Stimulated activated CD8-positive, alpha-beta memory T cell treated with anti-CD3 and anti-CD28 coated beads, Interleukin-15, amount 100 ng/mL, for 4 hours (primary cell): ENCODE measurements at places on chromosomes 4 and X.

DNA sequence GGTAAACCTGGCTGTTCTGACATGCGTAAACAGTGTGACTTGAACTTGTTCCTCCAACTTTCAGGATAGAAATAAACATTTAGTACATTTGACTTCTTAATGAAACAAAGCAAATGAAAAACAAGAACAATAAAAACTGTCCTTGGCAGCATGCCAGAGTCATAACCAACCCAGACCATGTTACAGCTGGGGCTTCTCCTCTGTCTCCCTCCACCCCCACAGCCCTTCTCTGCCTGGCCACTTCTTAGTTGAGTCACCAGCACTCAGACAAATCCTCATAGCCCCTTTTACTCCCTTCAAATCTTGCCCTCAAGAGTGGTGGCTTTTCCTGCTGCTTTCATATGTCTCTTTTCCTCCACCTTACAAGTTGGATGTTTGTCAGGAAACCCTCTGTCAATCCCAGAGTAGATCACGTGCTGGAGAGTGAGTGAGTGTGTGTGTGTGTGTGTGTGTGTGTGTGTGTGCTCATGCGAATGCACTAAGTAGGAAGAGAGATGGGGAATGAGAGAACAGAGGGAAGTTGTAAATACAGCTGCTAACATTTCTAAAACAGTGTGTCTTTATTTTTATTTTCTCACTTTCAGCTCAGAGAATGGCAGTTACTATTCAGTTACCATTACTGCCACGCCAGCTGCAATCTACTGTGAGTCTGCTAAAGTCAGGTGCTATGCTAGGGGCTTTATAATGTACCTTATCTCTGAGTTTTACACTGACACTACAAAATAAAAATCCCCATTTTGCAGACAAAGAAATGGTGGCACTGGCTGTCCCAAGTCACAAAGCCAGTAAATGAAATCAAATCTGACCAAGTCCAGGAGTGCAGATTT, 15.0 kb downstream of the SCARB2 start:
- no peak for DNase-seq

- DNase-seq, result no peak
Measured at GRCh38 chrX:100895365-100896075, 21.4 kb upstream of the NOX1 start.

DNA sequence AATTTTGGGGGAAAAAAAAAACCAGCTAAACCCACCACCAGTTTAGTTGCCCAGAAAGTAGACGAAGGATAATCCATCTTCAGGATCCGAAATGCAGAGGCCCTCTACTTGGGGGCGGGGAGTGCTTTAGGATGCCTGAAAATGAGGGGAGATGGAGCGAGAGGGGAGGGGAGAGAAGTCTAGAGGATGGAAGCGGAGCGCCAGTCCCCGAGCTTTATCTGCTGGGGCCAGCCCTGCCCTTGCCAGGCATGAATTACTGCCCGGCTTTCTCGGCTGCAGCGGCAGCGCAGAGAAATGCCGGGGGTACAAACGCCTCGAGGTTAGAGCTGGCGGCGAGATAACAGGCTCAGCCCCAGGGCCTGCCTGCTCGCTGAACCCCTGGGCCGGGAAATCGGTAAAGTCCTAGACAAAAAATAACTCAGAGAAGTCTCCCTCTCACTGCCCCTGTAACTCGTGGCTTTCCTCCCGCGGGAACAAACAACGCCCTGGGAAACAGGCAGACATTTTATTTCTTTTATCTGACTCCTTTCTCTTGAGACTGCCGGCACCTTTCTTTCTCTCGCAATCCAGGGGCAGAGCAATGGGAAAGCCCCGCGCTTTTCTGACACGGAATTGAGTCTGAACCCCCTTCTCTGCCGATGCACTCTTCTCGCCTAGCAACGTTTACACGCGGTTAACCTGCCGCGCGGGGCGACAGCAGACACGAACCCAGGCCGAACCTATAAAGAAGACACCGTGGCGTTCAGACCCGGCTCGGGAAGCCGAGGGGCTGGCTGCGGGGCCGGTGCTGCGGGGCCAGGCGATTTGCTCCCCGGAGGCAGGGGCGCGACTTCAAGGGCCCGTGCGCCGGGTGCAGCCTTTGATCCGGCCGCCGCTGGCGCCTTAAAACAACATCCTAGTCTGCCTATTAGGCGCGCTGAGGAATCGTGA, 3.1 kb upstream of the MSX1 start:
- DNase-seq, result no peak

GRCh38 chr4:105624530-105624929, 72.1 kb downstream of the ARHGEF38 start:
- DNase-seq, result no peak

GRCh38 chrX:108091878-108092291, 307 bp downstream of the ATG4A start:
- peak; percentile 4 for DNase-seq

- DNase-seq, result peak; percentile 1
Measured at GRCh38 chrX:41922431-41923151, 763 bp downstream of the CASK start.

DNA sequence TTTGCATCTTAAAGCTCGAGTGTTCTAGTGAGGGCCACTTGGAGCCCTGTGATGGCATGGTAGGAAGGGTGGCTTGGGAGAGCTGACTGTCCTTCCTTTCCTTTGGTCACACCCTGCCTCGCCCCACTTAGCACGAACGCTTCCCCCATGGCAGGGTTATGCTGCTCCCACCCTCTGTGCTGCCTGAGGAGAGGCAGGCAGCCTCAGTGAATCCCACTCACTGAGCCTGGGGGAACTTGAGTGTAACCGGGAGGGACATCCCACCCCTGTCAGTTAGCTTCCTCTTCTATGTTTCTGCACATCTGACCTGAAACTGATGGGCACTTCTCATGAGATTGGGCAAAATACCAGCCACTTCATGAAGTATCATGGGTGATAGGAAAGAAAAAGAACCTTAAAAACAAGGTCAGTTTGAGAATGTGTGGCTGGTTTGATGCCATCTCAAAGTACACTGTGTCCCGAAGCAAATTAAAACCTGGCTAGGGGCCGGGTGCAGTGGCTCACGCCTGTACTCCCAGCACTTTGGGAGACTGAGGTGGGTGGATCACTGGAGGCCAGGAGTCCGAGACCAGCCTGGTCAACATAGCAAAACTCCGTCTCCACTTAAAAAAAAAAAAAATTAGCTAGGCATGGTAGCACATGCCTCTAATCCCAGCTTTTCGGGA, 10.1 kb downstream of the TKTL1 start:
- DNase-seq, result no peak

DNA sequence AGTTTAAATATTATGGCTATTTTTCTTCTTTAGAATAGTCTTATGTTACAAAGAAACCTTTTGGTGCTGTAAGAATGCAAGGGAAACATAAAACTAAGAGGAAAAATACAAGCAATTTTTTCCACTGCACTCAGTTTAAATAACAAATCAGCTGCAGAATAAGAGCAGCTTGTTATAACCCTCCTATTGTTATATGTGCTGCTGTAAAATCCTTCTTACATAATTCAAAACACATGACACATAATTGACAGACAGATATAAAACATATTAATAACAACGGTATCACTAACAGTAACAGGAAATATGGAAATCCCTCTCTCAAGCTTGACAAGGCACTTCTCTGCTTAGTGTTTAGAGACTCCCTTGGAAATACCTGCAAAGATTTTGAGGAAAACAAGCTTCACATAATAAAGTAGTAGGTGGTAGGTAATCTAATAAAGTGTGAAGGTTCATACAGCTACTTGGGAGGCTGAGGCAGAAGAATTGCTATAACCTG, 385.3 kb upstream of the HS3ST1 start:
- no peak for DNase-seq

DNA sequence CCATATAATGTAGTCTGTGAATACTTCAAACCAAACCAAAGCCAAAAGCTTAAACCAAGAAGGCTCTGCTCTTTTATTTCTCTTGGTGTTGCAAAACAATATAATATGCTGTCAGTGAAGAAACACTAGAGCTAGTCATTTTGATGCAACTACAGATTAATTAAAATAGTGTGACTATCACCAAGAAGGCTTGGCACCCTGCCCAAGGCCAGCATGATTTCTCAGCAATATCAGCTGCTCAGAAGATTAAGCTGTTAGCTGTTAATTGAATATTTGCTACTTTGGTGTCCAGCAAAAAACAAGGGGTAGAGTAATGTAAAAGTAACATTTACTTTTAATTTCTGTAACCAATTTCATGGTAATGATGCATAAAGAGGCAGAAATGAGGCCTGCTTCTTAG, 104.9 kb upstream of the PRPS2 start:
- no peak for DNase-seq

- no peak for DNase-seq
Measured at GRCh38 chrX:20980426-20980825, 393.8 kb upstream of the CNKSR2 start.

DNA sequence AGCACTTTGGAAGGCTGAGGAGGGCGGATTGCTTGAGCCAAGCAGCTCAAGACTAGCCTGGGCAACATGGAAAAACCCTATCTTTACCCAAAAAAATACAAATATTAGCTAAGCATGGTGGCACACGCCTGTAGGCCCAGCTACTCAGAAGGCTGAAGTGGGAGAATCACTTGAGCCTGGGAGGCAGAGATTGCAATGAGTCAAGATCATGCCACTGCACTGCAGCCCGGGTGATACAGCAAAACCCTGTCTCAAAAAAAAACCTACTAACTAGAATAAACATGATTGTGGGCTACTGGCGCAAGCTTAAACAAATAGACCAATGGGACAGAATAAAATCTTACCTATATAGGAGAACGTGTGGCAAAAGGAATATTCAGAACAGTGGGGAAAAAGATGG, 7.3 kb downstream of the CDKL2 start:
- DNase-seq, result no peak

DNA sequence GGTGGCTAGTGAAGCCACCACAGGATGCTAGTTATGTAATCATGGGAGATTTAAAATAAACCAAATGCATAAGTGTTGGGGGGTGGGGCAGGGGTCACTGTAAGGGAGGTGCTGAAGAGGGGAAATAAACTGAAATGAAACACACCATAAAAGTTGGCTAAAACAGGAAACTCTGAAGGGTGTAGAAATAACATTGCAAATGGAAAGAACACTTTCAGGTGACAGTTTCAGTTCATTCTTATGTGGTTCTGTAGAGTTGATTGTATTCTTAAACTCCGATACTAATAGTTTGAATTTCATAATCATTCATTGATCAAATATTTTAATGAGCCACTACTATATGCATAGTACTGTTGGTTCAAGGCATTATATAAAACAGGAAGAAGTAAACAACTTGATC, 80.1 kb downstream of the HDAC8 start:
- no peak for DNase-seq

DNA sequence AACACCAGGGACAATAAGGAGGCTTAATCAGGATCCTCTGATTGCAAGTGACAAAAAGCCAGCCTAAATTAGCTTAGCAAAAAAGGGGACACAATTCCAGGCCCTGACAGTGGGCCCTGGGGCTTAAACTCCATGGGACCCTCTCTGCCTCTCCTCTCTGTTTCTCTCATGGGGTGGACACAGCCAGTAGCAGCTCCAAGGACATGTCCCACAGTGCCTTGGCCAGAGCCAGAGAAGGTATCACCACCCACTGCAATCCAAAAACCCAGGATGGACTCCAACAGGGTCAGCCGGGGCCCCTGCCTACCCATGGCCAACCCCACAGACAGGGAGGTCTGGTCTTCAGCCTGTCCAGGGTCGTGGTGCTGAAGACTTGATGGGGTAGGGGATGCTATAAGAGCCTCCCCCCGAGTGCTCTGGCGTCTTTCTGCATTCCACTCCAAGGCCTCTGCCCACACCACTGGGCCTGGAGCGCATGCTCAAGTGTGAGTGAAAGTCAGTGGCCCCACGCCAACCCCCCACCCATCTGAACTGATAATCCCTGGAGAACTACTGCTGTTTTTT, 19.7 kb upstream of the PPP2R2C start:
- no peak for DNase-seq

- DNase-seq, result no peak
Measured at GRCh38 chr4:189773909-189774308, 166.8 kb upstream of the FRG1 start.

GRCh38 chrX:10514891-10515290, 105.5 kb downstream of the MID1 start:
- DNase-seq, result no peak

DNA sequence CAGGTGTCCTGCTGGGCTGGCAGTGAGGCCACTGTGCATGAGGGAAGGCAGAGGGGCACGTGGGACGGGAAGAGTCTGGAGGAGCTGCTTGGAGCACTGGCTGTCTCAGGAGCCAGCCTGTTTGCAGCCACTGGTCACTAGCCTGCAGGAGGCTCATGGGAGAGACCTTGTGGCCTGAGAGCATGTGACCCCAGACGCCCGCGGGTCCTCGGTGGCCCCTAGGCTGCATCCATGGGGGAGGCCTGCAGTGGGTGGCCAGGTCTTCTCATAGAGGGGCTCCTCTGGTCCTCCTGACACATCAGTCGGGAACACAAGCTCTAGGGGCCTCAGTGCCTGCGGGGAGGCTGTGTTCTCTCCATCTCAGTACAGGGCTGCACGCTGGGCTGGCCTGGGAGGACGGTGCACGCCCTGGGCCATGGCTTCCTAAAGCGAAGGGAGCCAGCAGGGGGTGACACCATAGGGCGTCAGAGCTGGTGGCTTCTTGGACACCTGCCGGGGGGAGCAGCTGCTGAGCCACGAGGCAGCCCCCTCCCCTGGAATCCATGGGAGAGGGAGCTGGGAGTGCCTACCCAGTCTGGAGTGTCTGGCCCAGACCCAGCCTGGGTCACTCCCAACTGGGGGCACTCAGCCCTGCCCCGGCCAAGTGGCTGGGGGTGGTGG, 12.3 kb downstream of the NAT8L start:
- DNase-seq, result no peak

DNA sequence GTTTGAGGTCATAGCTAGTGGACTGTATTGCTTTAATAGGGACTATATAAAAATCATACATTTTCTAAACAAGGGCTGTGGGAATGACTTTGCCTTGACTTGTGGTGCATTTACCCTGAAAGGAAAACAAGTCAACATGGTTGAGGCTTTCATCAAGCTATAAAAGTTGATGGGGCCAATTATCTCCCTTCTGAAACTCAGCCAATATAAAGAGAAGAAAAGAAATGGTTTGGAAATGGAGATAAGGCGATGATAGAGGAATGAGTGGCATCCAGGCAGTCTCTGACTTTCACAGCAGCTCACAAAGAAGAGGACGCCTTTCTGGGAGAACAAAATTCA, 118.7 kb downstream of the SMARCA1 start:
- no peak for DNase-seq

DNA sequence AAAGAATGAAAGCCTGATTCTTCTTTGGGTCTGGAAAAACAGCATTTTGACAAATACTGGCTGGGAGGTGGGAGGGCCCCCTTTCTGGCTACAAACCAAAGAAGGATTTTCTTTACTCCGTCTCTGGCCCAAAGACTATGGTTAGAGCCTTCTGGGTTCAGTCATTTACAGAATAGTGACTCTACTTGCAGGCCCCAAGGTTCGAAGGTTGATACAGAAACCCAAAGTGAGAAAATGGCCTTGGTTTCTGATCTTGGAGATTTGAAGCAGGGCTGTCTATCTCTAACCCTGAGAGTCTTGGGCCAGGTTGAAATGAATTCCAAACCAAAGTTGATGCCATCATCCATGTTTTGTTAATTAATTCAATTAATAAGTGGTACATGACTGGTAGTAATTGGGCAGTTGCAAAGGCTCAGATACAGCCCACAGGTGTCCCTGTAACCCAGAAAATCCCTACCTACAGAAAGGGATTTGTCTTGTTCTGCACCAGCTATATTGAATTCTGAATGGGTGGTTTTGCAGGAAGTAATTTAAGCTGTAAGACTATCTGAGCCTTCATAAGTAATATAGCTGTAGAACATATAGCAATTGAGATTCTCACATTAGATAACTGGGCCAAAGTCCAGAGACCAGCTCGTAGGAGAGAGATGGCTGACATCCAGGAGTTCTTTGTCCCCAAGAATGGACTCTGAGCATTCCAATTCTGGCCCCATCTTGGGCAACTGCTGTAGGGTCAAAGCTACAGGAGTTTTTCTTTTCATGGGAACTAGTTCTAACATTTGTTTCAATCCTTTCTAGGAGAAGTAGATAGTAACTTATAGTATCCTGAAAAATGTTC, 34.5 kb downstream of the CHRNA9 start:
- DNase-seq, result no peak
